ENCODE measurements at places on chromosomes 1 and 21. TPM values are rescaled to one million over a fixed set of nuclear protein-coding genes. Genes with fewer than 3 reads are reported as not detected.

The OLIG1 gene
- not detected for total RNA-seq

The ABCB10 gene
- 19.1 TPM for total RNA-seq

The ANKRD65 gene
- 0.25 TPM for total RNA-seq

The NBPF20 gene
- 1.8 TPM for total RNA-seq

The SYT2 gene
- not detected for total RNA-seq

The ILDR2 gene
- total RNA-seq = under 0.01 TPM

The CELF3 gene
- total RNA-seq = not detected

The SRGAP2C gene
- total RNA-seq = 26.0 TPM

The AMPD1 gene
- not detected for total RNA-seq

The DEDD gene
- total RNA-seq = 60.6 TPM

The BSND gene
- not detected for total RNA-seq

The CBR3 gene
- total RNA-seq = 3.0 TPM

The HES4 gene
- total RNA-seq = 54.1 TPM

The ANKRD34A gene
- under 0.01 TPM for total RNA-seq

The FNDC5 gene
- total RNA-seq = 0.51 TPM

The KRTAP11-1 gene
- not detected for total RNA-seq

The INPP5B gene
- total RNA-seq = 17.6 TPM

The LRRC53 gene
- total RNA-seq = not detected

The OR6P1 gene
- not detected for total RNA-seq

The SLC6A9 gene
- 0.13 TPM for total RNA-seq

The KRTAP12-2 gene
- not detected for total RNA-seq

The VWA1 gene
- total RNA-seq = 6.9 TPM

The SMPDL3B gene
- total RNA-seq = 0.26 TPM

The SH2D2A gene
- not detected for total RNA-seq

The GBP2 gene
- total RNA-seq = 56.0 TPM

The SERTAD4 gene
- total RNA-seq = 0.25 TPM

The PADI4 gene
- total RNA-seq = not detected

The MYBPH gene
- total RNA-seq = not detected

The AMPD2 gene
- total RNA-seq = 37.2 TPM

The LCE3A gene
- not detected for total RNA-seq

The CCDC24 gene
- 1.4 TPM for total RNA-seq

The MX1 gene
- total RNA-seq = 6.7 TPM

The CD58 gene
- total RNA-seq = 19.6 TPM

The FAM72C gene
- 0.38 TPM for total RNA-seq

The NUDT4B gene
- 11.9 TPM for total RNA-seq

The HRNR gene
- total RNA-seq = not detected

The CRYAA gene
- total RNA-seq = not detected

The CYYR1 gene
- total RNA-seq = 8.7 TPM

The NPR1 gene
- total RNA-seq = 50.6 TPM

The FAM110D gene
- total RNA-seq = 4.1 TPM

The RGS16 gene
- total RNA-seq = 0.89 TPM

The GDAP2 gene
- total RNA-seq = 10.4 TPM

The CD48 gene
- not detected for total RNA-seq

The ASAP3 gene
- 3.6 TPM for total RNA-seq

The OPTC gene
- total RNA-seq = not detected
